ENCODE measurements at places on chromosomes 16 and 17.

DNA sequence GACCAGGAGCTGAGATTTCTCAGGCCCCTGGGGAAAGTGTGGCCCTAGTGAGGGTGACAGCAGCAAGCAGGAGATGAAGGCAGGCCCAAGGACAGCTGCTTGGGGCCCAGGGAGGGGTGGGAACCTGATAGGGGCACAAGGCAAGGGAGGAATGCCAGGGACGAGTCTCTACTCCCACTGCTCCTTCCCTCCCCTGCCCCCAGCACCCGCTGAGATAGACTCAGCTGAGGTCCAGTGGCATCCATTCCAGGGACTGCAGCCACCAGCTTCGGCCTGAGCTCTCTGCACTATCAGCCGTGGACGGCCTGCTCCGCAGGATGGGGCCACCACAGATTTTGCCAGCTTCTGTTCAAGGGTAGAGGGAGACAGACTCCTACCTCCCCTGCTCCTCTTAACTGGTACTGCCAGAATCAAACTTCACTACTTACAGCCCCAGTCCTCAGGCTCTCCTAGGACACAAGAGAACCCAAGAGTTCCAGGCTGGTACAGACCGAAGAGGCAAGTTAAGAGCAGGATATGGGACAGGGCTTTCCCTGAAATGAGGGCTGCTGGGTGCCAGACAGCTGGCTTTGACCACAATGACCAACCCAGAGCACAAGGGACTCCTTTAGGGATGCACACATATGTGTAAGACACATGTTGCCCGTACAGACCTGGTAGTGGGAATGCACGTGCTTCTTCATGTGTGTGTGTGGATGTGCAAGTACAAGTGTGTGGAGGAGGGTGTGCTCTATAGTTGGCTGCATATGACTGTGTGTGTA, 5.5 kb downstream of the CACNB1 start:
- H3K4me3 ChIP-seq, result no peak overlapping the region
- H3K27me3 ChIP-seq, result no peaks in the 10 kb centered on the region
- H3K27ac ChIP-seq, result no peak overlapping the region
- peaks cover 8% of the 10 kb centered on the region for H3K4me1 ChIP-seq
- no peak for DNase-seq

DNA sequence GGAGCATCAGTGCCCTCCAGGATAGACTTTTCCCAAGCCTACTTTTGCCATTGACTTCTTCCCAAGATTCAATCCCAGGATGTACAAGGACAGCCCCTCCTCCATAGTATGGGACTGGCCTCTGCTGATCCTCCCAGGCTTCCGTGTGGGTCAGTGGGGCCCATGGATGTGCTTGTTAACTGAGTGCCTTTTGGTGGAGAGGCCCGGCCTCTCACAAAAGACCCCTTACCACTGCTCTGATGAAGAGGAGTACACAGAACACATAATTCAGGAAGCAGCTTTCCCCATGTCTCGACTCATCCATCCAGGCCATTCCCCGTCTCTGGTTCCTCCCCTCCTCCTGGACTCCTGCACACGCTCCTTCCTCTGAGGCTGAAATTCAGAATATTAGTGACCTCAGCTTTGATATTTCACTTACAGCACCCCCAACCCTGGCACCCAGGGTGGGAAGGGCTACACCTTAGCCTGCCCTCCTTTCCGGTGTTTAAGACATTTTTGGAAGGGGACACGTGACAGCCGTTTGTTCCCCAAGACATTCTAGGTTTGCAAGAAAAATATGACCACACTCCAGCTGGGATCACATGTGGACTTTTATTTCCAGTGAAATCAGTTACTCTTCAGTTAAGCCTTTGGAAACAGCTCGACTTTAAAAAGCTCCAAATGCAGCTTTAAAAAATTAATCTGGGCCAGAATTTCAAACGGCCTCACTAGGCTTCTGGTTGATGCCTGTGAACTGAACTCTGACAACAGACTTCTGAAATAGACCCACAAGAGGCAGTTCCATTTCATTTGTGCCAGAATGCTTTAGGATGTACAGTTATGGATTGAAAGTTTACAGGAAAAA, 9.7 kb upstream of the CYLD start:
- no peak overlapping the region for H3K4me3 ChIP-seq
- H3K36me3 ChIP-seq, result no peaks in the 10 kb centered on the region
- H3K4me1 ChIP-seq, result peaks cover 33% of the 10 kb centered on the region
- DNase-seq, result no peak

DNA sequence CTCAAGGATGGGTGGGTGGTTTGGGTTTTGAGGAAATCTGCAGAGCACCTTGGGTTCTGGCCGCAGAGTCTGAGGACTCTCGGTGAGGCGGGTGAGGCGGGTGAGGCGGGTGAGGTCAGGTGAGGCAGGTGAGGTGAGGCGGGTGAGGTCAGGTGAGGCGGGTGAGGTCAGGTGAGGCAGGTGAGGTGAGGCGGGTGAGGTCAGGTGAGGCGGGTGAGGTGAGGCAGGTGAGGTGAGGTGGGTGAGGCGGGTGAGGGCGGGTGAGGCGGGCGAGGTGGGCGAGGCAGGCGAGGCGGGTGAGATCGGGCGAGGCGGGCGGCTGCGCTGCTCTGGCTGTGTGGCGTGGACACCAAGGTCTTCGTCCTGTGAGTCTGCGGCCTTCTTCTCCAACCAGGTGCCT, 24.1 kb upstream of the RPL13 start:
- no peaks in the 10 kb centered on the region for H3K27me3 ChIP-seq
- DNase-seq, result no peak
- no peak overlapping the region for H3K4me3 ChIP-seq
- peaks cover 23% of the 10 kb centered on the region for H3K36me3 ChIP-seq
- no peak overlapping the region for H3K27ac ChIP-seq

GRCh38 chr17:73160980-73161630, 3.7 kb upstream of the SSTR2 start:
- no peak for DNase-seq
- H3K36me3 ChIP-seq, result no peaks in the 10 kb centered on the region
- peak overlapping the region; percentile 19 for H3K27ac ChIP-seq
- peaks cover 11% of the 10 kb centered on the region for H3K4me1 ChIP-seq
- H3K4me3 ChIP-seq, result no peak overlapping the region

- no peak overlapping the region for H3K4me3 ChIP-seq
- no peaks in the 10 kb centered on the region for H3K36me3 ChIP-seq
- no peak for DNase-seq
- H3K27me3 ChIP-seq, result no peaks in the 10 kb centered on the region
Measured at GRCh38 chr17:72654706-72655105, 437.8 kb downstream of the SLC39A11 start.

DNA sequence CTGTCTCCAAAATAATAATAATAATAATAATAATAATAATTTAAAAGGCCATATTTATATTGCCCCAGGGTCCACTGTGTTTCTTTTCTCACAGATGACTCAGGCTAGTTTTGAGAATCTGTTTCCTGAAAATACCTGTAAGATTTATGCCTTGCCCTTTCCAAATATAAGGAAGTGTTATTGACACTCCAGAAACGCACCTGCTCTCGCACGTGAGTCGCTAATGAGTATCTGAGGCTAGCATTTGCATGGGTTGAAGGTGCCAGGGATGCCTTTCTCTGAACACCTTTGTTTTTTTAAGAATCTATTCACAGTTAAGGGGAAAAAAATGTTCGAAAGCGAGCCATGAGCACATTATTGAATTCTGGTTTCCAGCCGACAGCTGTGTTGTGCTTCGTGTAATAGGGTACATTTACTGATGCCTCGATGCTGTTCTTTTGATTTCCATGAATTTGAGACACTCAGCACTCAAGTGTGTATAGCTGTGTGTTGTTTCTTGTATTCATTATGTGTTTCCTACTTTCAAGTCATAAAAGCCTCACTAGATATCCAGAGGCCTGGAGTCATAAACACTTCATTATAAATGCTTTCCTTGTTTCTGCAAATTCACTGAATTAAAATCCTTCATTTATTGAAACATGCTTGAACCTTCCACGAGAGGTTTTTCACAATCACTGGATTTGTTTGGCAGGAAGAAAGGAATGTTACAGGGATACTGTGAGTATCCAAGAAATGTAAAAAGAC, 45.0 kb upstream of the NOL11 start:
- H3K27me3 ChIP-seq, result no peaks in the 10 kb centered on the region
- no peak overlapping the region for H3K4me3 ChIP-seq
- DNase-seq, result no peak
- peaks cover 5% of the 10 kb centered on the region for H3K36me3 ChIP-seq
- H3K27ac ChIP-seq, result no peak overlapping the region

DNA sequence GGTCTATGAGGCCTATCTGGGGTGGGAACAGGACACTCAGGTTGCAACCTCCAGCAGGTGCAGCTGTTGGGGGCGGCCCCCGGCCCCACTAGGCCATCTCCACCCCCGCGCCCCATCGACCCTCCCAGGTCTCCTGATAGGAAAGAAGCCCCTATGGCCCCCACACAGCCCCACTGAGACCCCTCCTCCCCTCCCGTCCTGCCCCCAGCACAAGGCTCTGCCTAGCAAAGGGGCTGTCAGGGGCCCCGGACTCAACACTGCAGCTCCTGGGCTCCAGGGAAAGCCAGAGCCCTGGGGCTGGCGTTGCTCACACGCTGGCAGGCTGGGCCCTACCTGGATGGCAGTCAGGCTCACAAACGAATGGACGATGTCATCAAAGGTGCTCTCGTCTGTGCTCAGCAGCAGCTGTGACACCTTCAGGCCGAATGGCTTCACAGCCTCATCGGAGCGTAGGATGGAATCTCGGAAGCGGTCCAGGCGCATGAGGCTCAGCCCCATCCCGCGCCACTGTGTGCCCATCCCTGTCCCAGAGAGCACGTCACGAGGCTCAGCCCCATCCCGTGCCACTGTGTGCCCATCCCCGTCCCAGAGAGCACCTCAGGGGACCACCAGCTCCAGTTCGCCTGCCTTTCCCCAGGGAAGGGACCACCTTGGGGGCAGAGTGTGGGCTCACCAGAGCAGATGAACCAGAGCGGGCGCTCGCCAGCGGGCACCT, 7.3 kb downstream of the FASN start:
- peaks cover 17% of the 10 kb centered on the region for H3K36me3 ChIP-seq
- H3K27ac ChIP-seq, result no peak overlapping the region
- H3K4me1 ChIP-seq, result no peaks in the 10 kb centered on the region
- DNase-seq, result no peak

DNA sequence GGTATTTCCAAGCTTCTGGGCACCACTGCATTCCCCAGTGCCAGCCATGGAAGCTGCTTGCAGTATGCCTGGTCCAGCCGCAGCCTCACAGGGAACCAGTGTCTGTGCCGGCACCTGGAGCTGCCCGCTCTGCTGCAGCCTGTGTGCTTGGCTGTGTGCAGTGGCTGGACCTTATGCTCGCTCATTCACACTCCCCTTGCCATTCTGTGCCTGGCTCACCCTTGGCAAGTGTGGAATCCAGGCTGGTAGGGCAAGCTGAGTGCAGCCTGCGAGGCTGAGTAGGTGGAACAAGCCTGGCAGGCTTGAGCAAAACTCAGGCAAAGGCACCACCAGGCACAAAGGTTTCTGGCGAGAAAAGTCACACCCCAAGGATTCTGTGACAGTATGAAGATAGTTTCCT, 144.0 kb downstream of the MYO1D start:
- no peaks in the 10 kb centered on the region for H3K4me1 ChIP-seq
- no peak overlapping the region for H3K4me3 ChIP-seq
- H3K27ac ChIP-seq, result no peak overlapping the region
- DNase-seq, result no peak
- H3K36me3 ChIP-seq, result peaks cover 3% of the 10 kb centered on the region

DNA sequence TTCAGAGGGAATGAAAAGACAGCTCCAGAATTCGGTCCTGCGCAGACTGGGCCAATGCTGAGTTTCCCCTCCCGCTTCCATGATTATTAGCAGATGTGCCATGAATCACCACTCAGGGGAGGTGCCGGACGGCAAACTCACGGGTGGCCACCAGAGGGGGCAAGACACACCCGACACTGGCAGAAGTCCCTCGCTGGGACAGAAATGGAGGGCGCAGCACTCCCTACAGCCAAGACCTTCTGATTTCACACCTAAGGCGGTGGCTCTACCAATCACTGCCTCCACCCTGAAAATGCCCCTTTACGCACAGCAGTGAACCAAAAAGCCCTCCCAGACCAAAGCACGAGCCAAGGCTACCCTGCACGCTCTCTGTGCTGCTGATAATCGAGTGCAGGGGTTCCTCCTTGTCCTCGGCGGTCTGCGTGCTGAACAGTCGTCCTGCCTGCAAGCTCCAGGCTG, 26.8 kb downstream of the TRAP1 start:
- DNase-seq, result peak; percentile 93
- H3K36me3 ChIP-seq, result peaks cover 26% of the 10 kb centered on the region
- peaks cover 9% of the 10 kb centered on the region for H3K4me1 ChIP-seq

DNA sequence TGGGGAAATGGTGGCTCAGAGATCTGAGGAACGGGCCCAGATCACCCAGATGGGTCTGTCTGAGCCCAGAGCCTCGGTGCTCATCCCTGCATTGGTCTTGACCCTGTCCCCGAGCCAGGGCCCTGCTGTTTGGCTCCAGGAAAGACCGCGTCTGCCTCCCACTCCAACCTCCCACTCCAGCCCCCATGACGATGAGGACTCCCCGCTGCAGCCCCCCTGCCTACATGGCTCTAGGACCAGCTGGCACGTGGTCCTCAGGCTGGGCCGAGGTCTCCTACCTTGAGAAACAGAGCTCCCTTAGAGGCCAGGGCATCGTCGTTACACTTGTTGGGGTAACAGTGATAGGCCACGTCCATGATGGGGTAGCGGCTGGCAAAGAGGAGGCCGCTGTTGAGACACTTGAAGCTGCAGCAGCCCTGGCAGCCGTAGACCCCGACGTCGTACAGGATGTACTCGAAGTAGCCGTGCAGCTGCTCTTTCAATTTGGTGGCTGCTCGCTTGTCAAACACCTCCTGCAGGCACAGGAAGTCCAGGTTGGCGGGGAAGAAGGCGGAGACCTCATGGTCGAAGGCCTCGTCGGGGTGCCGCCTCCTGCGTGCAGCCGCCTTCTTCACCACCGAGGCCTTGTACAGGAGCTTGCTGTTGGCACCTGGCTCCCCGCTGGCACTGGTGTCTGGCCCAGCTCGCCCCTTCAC, 59.9 kb downstream of the PRMT7 start:
- no peak overlapping the region for H3K4me3 ChIP-seq
- no peaks in the 10 kb centered on the region for H3K36me3 ChIP-seq
- peaks cover 34% of the 10 kb centered on the region for H3K4me1 ChIP-seq
- H3K27me3 ChIP-seq, result peaks cover 3% of the 10 kb centered on the region

DNA sequence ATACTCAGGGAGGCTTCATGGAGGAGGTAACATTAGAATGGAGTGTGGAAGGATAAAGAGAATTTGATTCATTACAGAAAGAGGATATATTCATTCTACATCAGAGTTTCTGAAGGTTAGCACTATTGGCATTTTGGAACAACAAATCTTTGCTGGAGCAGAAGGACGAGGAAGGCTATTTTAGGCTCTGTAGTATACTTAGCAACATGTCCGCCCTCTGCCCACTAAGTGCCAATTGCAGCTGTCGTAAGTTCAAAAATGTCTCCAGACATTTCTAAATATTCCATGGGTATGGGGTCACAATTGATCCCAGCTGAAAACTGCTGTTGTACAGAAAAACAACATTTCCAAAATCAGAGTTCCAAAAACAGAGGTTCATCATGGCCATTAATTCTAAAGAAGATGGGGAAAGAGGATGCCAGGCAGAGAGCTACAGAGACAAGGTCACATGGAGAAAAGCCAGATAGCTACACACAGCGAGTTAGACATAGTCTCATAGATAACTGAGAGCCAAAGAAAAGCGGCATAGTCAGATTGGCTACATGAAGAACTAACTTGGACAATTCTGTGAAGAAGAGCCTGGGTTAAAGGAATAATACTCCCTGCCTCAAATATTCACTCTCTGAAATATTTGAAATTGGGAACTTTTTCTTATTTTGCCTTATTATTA, 846.4 kb upstream of the CDH8 start:
- H3K27ac ChIP-seq, result no peak overlapping the region
- H3K27me3 ChIP-seq, result no peaks in the 10 kb centered on the region
- no peak overlapping the region for H3K4me3 ChIP-seq
- no peaks in the 10 kb centered on the region for H3K4me1 ChIP-seq
- no peak for DNase-seq

- no peaks in the 10 kb centered on the region for H3K36me3 ChIP-seq
- H3K27me3 ChIP-seq, result peaks cover 10% of the 10 kb centered on the region
- H3K27ac ChIP-seq, result no peak overlapping the region
- DNase-seq, result no peak
Measured at GRCh38 chr17:83073389-83074063, 5.9 kb upstream of the METRNL start.
